ENCODE measurements at places on chromosomes 12 and 14. TPM values are rescaled to one million over a fixed set of nuclear protein-coding genes. Genes with fewer than 3 reads are reported as not detected.

GRCh38 chr12:131737150-131737827 is 26.4 kb downstream of the SFSWAP start:
- H3K4me3 ChIP-seq: no peak overlapping the region
- H3K4me1 ChIP-seq: peaks cover 10% of the 10 kb centered on the region
- H3K27ac ChIP-seq: peak overlapping the region; percentile 61
- no peaks in the 10 kb centered on the region for H3K27me3 ChIP-seq
- H3K36me3 ChIP-seq: peaks cover 32% of the 10 kb centered on the region

GRCh38 chr12:41514907-41515306 is 326.8 kb downstream of the PDZRN4 start:
- no peak for DNase-seq
- H3K4me3 ChIP-seq: no peak overlapping the region

- no peak overlapping the region for H3K4me3 ChIP-seq
- no peak overlapping the region for H3K27ac ChIP-seq
- H3K27me3 ChIP-seq: peaks cover 4% of the 10 kb centered on the region
- H3K36me3 ChIP-seq: no peaks in the 10 kb centered on the region
Measured at GRCh38 chr12:11946161-11946560, 124.6 kb upstream of the BCL2L14 start.

DNA sequence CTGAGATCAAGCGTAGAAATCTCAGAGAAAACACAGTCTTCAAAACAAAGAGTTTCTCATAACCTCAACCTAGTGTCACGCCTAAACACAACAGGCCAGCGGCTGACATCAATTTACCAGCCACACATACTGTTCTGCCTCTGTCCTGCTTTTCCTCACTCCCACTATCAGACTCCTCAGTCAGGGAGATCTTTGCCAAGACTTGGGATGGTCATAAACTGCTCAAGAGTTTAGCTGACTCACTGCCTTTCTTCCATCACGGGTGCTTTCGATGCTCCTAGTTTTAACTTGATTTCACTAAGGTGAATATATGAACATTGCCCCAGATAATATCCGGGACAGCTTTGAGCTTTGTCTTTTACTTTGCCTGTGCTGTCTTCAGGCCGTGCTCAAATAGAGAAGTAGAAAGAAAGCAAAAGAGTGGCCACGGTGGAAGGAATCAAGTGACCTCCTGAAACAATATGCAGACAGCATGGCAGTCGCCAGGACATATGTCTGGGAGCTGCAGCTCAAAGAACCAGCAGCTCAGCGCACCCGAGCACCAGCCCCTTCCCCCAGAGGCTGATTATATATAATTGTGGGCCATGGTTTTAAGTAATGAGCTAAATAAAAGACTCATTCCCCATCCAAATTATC is 12.1 kb downstream of the MDM1 start:
- no peaks in the 10 kb centered on the region for H3K4me1 ChIP-seq
- H3K4me3 ChIP-seq: no peak overlapping the region
- H3K27me3 ChIP-seq: no peaks in the 10 kb centered on the region
- DNase-seq: no peak
- no peak overlapping the region for H3K27ac ChIP-seq

DNA sequence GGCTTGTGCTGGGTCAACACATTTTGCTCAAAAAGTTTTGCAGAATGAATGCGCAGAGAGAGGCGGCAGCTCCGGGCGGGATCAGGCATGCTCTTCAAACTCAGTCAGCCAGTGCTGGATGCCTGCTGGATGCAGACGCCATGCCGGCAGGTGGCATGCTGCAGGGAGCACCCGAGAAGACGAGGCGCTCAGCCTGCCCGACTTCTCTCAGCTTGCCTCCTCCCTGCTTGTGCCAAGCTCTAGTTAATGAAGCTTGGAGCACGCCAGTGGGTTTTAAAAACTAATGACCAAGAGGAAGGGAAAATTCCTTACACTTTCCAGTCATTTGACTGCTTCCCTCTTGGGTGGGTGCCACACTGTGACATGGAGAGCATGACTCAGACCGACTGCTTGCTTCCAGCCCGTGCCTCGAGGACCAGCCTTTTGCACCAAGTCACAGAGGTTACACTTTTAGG is 39.8 kb downstream of the SLC24A4 start:
- H3K4me1 ChIP-seq: no peaks in the 10 kb centered on the region
- DNase-seq: no peak
- H3K27me3 ChIP-seq: no peaks in the 10 kb centered on the region
- H3K36me3 ChIP-seq: no peaks in the 10 kb centered on the region
- no peak overlapping the region for H3K4me3 ChIP-seq

DNA sequence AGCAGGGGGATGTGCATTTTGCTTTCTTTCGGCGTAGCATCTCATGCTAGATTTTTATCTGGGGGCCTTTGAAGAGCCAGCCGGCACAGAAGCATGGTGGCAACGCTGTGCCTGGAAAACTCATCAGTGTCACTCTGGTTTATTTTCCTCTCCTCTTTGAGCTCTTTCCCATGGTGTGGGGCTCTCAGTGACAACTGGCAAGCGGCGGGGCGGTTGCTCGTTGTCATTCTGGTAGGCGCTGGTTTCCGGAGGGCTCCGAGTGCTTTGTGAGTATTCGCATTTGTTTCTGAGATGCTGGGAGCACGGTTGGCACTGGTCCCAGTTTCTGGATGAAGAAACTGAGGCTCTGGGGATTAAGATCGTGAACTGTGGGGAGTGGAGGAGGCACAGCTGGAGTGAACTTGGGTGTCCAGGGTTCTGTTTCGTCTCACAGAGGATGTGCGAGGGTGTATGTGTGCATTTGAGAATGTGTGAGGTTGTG is 23.3 kb downstream of the TPCN1 start:
- no peak overlapping the region for H3K27ac ChIP-seq
- peaks cover 31% of the 10 kb centered on the region for H3K4me1 ChIP-seq
- H3K36me3 ChIP-seq: no peaks in the 10 kb centered on the region
- H3K27me3 ChIP-seq: no peaks in the 10 kb centered on the region

DNA sequence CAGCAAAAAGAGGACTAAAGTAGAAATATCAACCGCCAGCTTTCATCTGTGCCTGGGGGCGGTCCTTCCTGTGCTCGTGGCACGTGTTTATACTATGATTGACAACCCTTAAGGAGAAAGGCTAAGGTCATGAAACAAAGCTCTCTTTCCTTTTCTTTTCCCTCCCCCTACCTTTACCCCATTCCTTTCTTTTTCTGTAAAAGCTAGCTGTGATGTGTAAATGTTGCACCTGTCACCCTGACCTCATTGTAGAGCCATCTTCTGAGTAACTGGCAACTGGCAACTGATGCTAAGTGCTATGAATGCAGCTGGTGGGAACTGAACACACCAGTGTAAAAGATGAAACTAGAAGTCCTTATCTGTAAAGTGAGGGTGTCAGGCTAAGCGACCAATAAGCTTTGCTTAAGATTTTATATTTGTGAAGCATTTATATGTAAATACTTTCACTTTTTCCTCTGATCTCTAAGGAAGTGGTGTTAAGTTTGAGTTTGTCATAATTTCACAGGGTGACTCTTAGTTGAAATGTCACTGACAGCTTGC is 102.8 kb upstream of the BCAT1 start:
- H3K27ac ChIP-seq: no peak overlapping the region
- H3K4me3 ChIP-seq: no peak overlapping the region
- H3K27me3 ChIP-seq: peaks cover 2% of the 10 kb centered on the region
- no peaks in the 10 kb centered on the region for H3K36me3 ChIP-seq

DNA sequence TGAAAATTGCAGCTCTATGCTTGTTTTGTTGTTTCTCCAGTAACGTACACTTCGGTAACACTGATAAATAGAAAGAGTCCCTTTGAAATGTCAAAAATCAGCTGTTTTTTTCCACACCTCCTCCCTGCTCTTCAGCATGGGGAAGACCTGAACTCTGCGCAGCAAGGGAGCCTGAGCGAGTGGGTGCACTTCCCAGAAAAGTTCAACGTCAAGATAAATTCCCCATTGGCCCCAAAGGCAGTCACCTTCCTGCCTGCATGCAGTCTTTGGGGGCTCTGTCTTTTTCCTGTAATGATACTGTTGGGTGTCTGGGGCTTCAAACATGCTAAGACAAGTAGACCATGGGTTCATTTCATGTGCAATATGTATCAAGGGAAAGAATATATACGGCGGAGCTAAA is 8.8 kb upstream of the FOXG1 start:
- no peak overlapping the region for H3K4me3 ChIP-seq
- H3K4me1 ChIP-seq: peaks cover 3% of the 10 kb centered on the region
- H3K27ac ChIP-seq: no peak overlapping the region
- peaks cover 71% of the 10 kb centered on the region for H3K27me3 ChIP-seq
- DNase-seq: no peak

- no peak for DNase-seq
- H3K27me3 ChIP-seq: no peaks in the 10 kb centered on the region
- peaks cover 8% of the 10 kb centered on the region for H3K36me3 ChIP-seq
- no peak overlapping the region for H3K27ac ChIP-seq
Measured at GRCh38 chr14:50936016-50936340, 8.3 kb downstream of the PYGL start.

GRCh38 chr12:69068448-69068847 is 135.5 kb upstream of the CPM start:
- no peak overlapping the region for H3K27ac ChIP-seq
- H3K4me1 ChIP-seq: peaks cover 26% of the 10 kb centered on the region
- no peak overlapping the region for H3K4me3 ChIP-seq
- peaks cover 18% of the 10 kb centered on the region for H3K27me3 ChIP-seq
- no peaks in the 10 kb centered on the region for H3K36me3 ChIP-seq

GRCh38 chr12:84954415-84954814 is 41.8 kb upstream of the SLC6A15 start:
- DNase-seq: no peak
- no peak overlapping the region for H3K27ac ChIP-seq
- no peaks in the 10 kb centered on the region for H3K27me3 ChIP-seq
- H3K4me3 ChIP-seq: no peak overlapping the region

- H3K4me1 ChIP-seq: no peaks in the 10 kb centered on the region
- H3K4me3 ChIP-seq: no peak overlapping the region
- no peaks in the 10 kb centered on the region for H3K36me3 ChIP-seq
- no peak overlapping the region for H3K27ac ChIP-seq
Measured at GRCh38 chr14:25042362-25043299, 7.3 kb downstream of the STXBP6 start.

DNA sequence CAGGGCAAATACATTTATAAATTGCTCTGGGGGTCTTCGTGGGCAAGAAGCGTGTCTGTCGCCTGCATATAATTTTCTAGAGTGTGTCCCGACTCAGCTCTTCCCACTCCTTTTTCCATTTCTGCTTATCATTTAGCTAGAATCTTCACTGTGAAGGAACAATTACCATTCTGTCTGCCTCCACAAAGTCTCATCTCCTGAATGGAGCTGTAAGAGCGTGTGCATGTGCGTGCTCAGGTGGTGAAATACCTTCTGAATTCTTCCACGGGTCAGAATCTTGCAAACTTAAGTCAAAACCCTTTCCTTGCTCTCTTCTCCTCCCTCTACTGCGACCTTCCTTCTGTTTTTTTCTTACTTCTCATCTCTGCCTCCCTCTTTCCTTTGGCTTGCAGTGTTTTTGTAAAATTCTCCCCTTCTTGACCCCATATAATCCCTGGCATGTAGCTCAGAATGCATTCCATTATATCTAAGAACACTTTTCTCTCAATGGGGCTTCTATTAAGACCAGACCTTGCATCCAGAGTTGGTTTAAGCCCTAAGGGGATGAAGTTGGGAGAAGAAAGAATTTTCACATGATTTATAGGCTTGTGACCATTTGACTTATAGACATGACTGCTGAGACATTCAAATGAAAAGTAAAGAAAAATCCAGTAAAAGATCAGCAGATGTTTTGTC is 25.0 kb upstream of the GSG1 start:
- H3K4me1 ChIP-seq: peaks cover 20% of the 10 kb centered on the region
- H3K27me3 ChIP-seq: no peaks in the 10 kb centered on the region
- H3K27ac ChIP-seq: no peak overlapping the region
- no peak overlapping the region for H3K4me3 ChIP-seq
- DNase-seq: no peak

The PMEL gene
- 2.0 TPM for polyA plus RNA-seq

The LAG3 gene
- 1.3 TPM for polyA plus RNA-seq

The G2E3 gene
- 4.2 TPM for polyA plus RNA-seq

The RNASE13 gene
- polyA plus RNA-seq: not detected

The KLHL33 gene
- polyA plus RNA-seq: not detected

The ATL1 gene
- 1.4 TPM for polyA plus RNA-seq

The NTN4 gene
- polyA plus RNA-seq: 352 TPM

The SLC2A14 gene
- not detected for polyA plus RNA-seq
